ENCODE measurements at places on chromosomes 7 and 10.
A peak's percentile ranks its signal among the peaks of the same experiment; 100 is the strongest.

GRCh38 chr7:112462236-112462635, 12.0 kb downstream of the IFRD1 start:
- no peak for DNase-seq

GRCh38 chr7:36939816-36940215, 215.5 kb upstream of the AOAH start:
- DNase-seq, result no peak

DNA sequence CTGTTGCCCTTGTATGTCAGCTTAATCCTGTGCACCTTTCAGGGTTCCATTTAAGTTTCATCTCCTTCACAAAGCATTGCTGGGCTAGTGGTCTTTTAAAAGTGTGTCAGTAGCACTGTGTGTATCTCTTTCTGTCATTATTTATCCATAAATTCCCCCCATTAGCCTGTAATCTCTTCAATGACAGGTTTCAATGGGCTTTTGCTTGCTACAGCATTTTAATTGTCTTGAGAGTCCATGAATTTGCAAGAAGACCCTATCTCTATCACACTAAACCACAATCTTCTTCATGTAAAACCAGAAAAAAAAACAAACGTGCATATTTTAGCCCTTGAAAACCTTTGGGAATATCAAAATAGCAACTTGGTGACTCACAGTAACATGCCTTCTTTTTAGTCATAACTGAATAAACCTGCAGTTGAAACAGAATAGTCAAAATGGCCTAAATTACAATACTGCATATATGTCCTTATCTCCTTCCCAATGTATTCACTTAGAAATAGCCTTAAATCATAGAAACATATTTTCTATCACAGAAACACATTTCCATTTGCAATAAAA, 118.6 kb downstream of the PON1 start:
- peak; percentile 75 for DNase-seq

DNA sequence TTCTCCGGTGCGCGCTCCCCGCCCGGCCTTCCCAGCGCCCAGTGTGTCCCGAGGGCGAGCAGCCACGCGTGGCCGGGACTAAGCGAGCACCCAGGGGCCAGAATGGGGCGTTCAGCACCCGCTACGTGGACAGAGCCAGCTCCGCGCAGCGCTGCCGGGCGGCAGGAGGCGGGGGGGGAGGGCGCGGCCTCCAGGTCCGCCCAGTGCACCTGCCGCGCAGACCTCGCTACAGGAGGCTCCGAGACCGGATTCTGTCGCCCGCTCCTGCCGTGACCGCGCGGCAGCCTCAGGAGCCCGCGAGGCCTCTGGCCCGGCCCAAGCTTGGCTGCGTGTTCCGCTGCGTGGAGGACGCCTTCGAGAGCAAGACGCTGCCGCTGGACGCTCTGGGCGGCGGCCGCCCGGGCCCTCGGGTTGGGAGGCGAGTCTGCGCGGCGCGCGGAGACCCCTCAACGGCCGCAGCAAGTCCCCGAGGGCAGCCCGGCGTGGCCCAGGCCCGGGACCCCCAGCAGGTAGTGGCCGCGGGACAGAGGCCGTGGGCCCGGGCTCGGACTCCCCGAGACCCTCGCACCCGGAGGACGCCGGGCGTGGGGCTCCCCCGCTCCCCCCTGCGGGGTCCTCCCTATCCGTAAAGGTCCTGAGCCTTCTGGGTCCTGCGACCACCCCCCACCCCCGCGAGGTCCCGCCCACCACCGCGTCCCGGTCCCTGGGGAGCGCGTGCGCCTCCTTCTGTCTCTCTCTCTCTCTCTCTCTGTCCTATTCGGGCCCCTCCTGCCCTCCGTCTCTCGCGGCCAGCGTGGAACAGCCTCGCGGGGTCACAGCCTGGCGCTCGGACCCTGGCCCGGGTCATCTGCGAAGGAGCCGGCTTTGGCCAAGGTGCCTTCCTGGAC, 904 bp upstream of the DPYSL4 start:
- no peak for DNase-seq

- no peak for DNase-seq
These were observed 488.9 kb upstream of the PHF14 start for GRCh38 chr7:10484767-10485166.

All from HS-5 (cell line).